ENCODE measurements at places on chromosomes 3 and 15. TPM values are rescaled to one million over a fixed set of nuclear protein-coding genes. Genes with fewer than 3 reads are reported as not detected.

SLC12A1 gene
- total RNA-seq = 2.1 TPM

SEC11A gene
- total RNA-seq = 133 TPM

CASR gene
- total RNA-seq = 0.05 TPM

ERICH6 gene
- total RNA-seq = not detected

MOBP gene
- total RNA-seq = not detected

UCN2 gene
- 0.33 TPM for total RNA-seq

SEMA3B gene
- 107 TPM for total RNA-seq

DENND4A gene
- 82.0 TPM for total RNA-seq

PDE12 gene
- total RNA-seq = 22.0 TPM

ATP10A gene
- 5.9 TPM for total RNA-seq

ERC2 gene
- total RNA-seq = 24.2 TPM

Measured in camera-type eye (tissue), 1 donor.